ENCODE measurements at places on chromosomes 3 and 15.

DNA sequence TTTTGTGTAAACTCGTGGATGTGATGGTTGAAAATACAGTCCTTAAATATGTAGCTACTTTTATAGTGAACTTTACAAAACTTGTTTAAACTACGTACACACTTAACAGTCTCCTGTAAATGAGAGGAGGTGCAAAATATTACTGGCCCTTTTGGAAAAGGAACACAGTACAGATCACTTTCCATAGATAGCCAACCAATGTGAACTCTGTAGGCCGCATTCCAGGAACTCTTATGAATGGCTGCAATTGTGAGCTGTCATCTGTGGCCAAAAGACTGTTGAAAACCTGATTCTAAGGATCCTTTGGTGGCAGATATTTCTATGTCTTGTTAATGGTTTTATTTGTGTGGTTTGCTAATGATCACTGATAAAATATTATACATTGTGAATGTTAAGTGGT, 6.2 kb downstream of the TSC22D2 start:
- DNase-seq, result no peak

DNA sequence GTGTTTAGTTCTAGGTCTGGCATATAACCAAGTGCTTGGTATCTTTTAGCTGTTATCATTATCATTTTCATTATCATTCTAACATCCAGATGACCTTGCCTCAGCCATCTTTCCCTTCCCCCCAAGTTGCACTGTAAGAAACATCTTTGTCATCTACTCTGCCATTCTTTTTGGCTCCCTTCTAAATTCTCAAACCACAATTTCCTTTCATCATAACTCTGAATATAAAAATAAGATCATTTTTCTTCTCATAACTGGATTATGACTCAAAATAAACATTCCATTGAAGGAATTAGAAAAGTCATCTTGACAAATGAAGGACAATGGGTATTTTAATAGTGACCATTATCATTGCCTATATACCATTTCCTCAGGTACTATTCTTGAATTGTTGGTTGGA, 786.2 kb downstream of the AGBL1 start:
- no peak for DNase-seq

GRCh38 chr3:195448205-195448875, 5.5 kb upstream of the ACAP2 start:
- no peak for DNase-seq

DNA sequence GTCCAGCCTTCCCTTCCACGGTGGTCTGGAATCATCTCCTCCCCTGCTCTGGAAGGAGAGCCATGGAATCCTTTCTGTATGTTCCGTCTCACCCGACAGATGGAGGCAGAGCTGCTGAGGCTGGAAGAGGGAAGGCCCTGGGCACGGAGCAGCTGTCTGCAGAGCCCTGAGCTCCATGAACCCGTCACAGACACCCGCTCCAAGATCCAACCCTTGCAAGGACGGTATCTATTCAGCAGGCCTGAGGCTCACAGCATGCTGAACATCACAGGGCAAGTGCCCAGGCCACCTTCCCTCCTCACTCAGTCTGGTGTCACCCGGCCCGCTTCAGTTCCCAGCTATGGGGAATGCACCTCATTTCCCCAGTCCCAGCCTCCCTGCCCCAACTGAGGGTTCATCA, 103.9 kb downstream of the LRIG1 start:
- no peak for DNase-seq

- DNase-seq, result no peak
Observed at GRCh38 chr15:89307791-89308190, 26.8 kb downstream of the POLG start.

GRCh38 chr3:105933871-105934270, 65.1 kb upstream of the CBLB start:
- no peak for DNase-seq

GRCh38 chr3:189841473-189842205, 210.4 kb downstream of the TP63 start:
- no peak for DNase-seq

GRCh38 chr3:115380883-115381572, 233.9 kb upstream of the ZBTB20 start:
- no peak for DNase-seq

DNA sequence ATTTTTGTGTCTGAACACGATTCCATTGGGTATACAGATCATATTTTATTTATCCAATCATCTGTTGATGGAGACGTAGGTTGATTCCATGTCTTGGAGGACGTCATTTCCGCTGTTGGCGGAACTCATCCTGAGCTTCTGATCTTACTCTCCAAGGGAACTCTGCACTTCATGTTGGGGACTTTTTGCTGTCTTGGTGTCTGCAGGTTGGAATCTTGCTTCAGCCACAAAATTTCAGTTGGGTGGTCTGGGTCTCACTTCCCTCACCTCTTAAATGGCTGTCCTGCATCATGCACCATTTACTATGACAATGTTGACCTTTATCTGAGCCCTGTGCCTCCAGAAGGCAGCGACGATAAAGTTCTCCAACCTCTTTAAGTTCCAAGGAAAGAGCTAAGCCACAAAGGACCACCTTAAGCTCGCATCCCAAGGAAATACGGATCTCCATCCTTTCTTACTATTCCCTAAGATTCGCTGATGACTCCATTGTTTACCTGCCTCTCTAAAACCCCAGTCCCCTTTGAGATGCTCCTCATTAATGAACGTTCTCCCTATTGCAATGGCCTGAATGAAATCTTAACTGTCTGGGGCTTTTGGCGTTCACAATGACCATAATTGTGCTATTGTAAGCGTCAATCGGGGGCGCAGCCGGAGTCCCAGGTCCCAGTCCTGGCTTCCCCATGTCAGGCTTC, 23.1 kb upstream of the RNU6-1 start:
- no peak for DNase-seq

- no peak for DNase-seq
Observed at GRCh38 chr3:65342084-65342683, 654.4 kb upstream of the ADAMTS9 start.

GRCh38 chr15:70098461-70099166, 897 bp upstream of the TLE3 start:
- DNase-seq, result no peak

GRCh38 chr3:134486577-134487041, 752 bp downstream of the CEP63 start:
- DNase-seq, result no peak

DNA sequence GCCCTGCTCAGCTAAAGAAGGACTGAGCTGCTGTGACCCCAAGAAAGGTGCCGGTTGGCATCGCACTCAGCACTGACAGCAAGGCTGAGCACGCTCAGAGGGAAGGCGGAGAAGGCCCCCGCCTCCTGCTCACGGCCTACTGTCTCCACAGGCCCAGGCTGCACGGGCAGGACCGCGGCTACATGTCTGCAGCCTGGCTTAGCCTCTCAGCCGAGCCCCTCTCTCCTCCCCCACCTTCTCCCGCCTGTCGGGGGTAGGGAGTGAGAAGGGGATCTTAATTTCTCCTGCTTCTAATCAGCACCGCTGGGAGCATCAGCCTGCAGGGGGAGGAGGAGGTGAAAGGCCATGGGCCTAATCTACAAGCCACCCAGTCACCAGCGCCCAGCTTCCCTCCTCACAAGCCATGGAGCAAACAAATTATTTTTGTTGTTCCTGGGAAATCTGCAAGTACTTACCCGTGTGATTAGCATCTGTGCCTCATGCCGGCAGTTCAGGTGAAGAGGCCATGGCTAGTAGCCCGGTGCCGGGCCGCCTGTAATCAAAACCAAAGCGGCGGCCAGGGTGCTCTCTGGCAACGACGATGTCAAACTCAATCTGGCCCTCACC, 68.1 kb downstream of the EPHB3 start:
- DNase-seq, result no peak

- no peak for DNase-seq
Observed at GRCh38 chr3:41365973-41366372, 166.7 kb downstream of the CTNNB1 start.

GRCh38 chr3:80612366-80612765, 844.6 kb upstream of the ROBO1 start:
- no peak for DNase-seq

DNA sequence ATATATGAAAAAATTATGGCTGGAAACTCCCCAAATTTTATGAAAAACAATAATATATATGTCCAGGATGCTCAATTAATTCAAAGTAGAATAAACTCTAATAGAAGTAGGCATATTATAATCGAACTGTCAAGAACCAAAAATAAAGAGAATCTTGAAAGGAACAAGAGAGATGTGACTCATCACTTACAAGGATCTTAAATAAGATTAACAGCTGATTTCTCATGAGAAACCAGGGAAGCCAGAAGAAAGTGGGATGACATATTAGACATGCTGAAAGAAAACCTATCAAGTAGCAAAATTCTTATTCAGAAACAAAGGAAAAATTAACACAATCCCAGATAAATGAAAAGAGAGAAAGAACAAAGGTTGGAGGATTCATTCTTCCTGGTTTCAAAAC, 66.8 kb downstream of the FAIM start:
- no peak for DNase-seq

DNA sequence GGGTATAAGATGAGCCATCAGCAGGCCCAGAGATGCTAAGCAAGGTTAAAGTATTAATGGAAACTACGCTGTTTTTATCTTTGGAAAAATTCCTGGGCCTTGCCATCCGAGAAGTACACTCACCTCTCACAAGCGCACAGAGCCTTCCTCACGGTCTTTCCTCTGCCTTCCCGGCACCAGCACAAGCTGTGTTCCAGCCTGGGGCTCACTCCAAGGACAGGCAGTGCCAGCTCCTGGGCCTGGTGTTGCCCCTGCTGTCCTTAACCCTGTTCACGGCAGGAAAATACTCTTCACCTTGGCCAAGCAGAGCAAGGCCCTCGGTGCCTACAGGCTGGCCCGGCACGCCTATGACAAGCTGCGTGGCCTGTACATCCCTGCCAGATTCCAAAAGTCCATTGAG, 14.3 kb upstream of the RHO start:
- no peak for DNase-seq

DNA sequence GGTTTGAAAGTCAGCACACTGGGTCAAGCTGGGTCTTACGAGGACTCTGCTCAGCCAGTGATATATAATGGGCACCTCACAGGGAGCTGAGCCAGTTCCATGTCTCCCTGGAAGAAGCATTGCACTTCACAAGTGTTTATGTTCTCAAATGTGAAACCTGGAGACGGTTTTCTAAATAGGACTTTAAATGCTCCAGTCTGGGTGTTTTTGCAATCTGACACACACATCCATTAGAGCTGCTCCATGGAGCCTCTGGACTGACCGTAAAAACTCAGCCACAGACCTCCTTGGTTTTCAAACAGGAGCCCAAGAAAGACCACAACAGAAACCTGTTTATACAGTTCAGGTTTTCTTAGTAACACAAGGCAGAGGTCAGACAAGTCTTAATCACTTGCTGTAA, 201.3 kb upstream of the LRIG1 start:
- DNase-seq, result no peak
